ENCODE measurements at places on chromosomes 16 and 17.

DNA sequence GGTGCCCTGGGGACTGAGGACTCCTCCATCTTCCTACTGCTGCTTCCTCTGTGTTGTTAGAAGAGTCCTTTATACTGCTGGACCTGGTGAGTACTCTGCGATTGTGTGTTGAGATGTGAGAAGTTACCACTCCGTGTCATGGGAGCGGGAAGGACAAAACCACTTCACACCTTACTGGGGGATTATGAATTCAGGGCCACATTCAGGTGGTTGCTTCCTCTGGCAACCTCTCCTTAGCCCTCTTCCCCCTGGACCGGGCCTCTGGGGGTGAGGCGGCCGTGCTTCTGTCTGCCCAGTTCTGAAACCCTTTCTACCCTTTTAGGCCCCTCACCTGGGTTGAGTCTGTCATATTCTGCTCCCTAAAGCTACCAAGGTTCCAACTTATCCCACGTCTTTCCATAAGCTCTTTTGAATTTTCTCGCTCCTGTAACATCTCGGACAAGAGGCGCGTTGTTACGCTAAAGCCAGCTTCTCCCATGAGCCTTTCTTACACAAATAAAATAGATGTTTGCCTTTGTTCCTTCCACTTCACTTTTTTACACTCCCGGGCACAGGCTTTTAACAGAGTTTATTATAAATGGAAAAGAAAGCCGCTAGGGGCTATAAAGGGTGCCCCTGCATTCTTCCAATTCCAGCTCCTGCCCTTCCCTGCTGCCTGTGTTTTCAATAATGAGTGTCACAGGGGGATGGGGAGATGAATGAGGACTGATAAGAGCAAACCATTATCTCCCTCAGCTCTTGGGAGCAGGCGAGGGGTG, 20.7 kb upstream of the CDH13 start:
- DNase-seq, result no peak

- DNase-seq, result no peak
Measured at GRCh38 chr17:77120868-77121267, 19.9 kb upstream of the SEC14L1 start.

GRCh38 chr16:25692742-25693508, 1.2 kb downstream of the HS3ST4 start:
- DNase-seq, result no peak

DNA sequence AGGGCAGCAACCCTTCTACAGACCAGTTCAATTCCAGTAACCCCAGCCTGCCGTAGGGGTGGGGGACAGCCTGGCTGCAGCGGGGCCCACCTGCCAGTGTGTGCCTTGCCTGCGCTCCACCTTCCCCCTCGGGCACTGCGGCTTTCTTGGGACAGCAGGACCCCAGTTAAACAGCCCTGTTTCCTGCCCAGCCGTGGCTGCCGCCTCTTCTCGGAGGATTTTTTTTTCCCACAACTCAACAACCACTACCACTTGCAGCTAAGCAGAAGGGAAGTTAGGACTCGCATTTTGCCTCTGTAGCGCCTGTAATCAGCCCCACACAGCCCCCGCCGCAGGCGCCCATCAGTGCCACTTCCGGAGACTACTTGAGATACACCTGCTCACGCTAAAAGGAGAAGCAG, 76.1 kb downstream of the RAI1 start:
- no peak for DNase-seq

DNA sequence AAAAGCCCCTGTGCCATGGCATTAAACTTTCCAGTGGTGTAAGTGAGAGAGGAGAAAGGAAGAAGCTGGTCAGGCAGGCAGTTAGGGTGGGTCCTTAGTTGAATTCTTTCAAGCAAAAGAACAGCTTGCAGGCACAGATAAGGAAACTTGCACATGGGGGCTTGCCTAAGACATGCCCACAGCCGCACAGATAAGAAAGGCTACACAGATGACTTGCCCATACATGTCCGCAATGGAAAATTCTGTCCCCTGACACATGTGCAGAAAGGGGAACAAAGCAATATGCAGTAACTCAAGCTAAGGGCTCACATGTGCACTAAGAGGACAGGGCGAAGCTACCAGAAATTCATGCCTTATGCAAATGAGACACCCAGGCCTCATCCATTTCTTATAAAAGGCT, 69.9 kb downstream of the GSG1L start:
- DNase-seq, result no peak

GRCh38 chr16:79114759-79115158, 485.8 kb downstream of the MAF start:
- DNase-seq, result no peak

DNA sequence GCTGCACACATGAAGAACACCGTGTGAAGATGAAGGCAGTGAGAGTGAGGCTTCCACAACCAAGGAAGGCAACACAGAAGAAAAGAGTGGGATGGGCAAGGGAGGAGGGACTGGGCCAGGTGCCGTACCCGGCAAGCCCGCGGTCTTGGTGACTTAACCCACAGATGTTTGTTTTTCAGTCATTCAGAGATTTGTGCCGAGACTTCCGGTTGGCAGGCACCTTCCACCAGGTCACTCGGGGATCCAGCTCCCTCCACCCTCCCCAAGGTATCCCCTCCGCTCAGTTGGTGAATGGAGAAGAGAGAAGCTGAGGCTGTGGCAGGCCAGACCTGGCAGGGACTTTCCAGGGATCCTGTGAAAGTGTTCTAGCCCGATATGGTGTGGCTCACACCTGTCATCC, 4.9 kb upstream of the KREMEN2 start:
- DNase-seq, result no peak

DNA sequence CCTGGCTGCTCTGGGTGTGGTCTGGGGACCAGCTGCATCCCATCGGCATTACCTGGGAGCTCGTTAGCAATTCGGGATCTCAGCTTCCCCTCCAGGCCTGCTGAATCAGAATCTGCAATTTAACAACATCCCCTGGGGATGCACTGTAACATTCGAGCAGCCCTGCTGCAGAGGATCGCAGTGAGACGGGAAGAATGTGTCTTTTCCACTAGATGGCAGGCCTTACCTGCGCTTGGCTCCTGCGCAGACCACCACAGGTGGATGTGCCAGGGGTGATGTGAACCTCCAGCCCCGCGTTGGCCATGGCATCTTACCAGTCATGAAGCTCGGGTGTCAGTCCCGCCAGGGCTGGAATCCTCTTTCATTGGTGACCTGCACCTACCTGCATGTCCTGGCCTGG, 209.9 kb downstream of the PRKCB start:
- DNase-seq, result peak; percentile 36

GRCh38 chr16:82630688-82631087, 3.9 kb downstream of the CDH13 start:
- DNase-seq, result no peak

- DNase-seq, result no peak
Measured at GRCh38 chr17:60554377-60554788, 28.3 kb upstream of the APPBP2 start.

DNA sequence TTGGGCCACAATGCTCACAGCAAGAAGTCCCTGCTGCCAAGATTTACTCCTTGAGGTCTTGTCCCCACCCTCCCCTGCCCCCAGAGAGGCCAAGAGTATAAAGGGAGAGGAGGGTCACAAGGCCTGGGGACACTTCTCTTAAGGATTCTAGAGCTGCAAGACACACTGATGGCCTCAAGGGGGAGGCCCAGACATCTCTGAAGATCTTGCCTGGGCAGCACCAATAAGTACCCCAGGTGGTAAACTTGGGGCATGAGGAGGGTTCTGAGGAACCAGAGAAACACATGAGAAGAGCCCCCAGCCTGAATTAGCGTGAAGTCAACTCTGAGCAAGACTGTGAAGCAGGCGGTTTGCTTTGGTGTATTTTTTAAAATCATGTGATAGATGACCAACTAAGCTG, 26.8 kb upstream of the MTMR4 start:
- DNase-seq, result no peak

DNA sequence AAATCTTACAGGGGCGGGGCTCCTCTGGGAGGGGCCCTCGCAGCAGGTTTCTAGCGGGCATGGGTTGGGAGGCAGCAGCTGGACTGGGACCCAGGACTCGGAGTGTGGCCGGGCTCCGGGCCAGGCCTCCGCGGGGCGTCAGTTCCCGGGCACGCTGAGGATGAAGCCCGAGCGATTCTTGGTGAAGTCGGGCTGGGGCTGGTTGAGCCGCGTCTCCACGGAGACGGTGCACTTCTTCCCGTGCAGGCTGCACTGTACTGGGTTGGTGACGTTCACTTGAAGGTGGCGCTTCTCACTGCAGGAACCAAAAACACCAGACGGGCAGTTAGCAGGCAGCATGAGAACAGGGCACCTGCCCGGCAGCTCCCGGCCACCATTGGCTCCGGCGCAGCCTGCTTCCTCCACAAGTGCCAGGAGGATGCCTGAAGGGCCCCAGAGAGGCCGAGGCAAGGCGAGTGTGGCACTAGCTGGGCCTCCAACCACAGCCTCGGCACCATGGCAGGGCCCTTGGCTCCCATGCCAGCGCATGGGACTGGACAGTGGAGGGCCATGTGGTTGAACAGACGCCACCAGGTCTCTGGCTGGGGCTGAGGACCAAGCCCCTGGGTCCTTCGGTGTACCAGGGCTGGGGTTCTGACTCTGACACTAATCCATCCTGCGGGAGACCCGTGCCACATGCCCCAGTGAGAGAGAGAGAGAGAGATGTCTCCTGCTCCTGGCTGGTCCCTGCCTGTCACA, 8.0 kb downstream of the CDK5R1 start:
- DNase-seq, result peak; percentile 79

- no peak for DNase-seq
Measured at GRCh38 chr16:69188716-69189115, 1.8 kb downstream of the SNTB2 start.

DNA sequence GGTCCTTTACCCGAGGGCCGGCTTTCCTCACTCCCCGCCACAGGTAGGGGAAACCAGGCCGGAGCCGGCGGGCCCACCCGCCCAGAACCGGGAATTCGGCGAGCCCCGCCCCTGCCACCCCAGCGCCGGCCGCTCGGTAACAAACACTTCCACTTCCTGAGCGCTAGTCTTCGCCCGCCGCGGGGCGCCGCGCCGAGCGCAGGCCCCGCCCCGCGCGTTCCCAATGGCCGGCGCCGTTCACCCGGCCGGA, 224 bp upstream of the NHERF1 start:
- DNase-seq, result no peak

GRCh38 chr17:78991017-78991738, 11.5 kb upstream of the LGALS3BP start:
- no peak for DNase-seq

GRCh38 chr16:49248227-49248626, 33.4 kb downstream of the CBLN1 start:
- no peak for DNase-seq

Data from NCI-H1092 (cell line).